NCI-H774 (cell line): ENCODE measurements at places on chromosomes 7 and 10.

DNA sequence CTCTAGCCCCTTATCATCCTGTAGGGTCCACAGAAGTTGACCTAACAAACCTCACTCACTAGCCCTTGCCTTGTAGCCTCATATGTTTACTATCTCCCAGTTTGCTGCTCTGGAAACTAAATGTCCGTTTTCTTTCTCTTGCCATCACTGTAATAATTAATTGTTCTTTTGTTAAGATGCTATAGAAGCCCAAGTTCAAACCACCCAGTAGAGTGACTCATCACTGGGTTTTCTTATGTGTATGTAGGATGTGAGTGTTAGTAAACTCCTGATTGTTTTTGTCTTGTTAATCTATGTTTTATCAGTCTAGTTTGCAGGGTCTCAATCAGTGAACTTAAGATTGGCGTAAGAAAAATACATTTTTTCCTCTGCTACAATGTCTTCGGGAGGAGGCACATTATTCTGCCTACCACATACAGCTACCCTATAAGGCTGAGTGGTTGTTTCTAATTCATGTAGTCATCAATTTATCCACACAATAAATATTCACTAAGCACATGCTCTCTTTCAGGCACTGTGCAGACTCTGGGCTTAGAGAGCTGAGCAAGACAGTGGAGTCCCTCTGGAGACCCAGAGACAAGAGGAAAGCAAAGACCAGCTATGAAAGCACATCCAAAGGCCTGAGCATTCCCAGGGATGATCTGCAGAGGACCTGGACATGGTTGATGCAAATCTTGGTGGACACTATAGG lies 474.1 kb upstream of the AKR1E2 start:
- DNase-seq = no peak

DNA sequence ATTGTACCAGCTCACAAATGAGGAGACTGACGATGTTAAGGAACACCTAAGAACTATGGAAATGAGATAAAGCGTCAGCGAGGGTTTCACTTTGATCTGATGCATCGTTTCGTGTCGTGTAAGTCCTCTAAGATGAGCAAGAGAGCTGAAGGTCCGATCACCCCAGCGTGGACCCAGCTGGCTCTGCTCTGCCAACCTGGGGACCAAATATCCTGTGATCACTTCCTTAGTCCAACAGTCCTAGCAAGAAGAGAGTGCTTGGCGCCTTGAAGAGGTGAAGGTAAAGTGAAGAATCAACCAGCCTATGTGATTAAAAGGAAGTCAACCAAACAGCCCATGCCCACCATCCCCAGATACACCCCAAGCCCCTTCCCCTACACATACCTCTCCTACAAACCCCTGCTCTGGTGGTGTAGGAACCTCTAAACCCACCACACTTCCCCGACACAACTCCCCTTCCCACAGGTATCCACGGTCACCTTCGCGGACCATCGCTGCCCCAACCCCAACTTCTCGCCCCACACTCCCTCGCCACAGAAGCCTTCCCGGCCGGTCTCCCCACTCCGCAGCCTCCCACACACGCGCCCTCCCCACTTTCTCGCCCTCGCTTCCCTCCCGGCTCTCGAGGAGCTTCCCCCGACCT lies 722 bp downstream of the UPF2 start:
- no peak for DNase-seq

- no peak for DNase-seq
Observed at GRCh38 chr7:105587909-105588635, 6.8 kb upstream of the EFCAB10 start.

- no peak for DNase-seq
Observed at GRCh38 chr7:122438006-122438405, 133.5 kb upstream of the FEZF1 start.

- no peak for DNase-seq
Observed at GRCh38 chr10:66862687-66863258, 63.1 kb upstream of the LRRTM3 start.

DNA sequence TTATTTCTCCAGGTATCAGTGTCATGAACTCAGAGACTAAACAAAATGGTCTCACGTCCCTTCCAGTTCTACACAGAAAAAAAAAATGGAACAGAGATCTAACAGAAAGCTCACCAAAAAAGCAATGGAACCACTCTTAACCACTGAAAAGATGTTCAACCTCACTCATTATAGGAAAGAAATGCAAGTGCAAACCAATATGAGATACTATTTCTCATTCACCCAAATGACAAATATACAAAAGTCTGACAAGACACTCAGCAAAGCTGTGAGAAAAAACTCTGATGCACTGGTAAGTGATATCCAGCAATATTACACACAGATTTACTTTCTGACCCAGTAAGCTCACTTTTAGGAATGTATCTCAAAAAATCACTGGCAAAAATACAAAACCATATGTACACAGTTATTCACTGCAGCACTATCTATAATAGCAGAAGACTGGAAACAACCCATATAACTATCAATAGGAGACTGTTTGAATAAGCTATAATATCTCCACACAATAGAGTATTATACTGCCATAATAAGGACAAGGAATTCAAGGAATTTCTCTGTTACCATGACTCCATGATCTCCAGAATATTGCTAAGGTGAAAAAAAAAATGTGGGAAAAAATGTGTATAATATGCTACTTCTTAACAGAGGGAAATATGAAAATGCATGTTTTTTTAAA lies 36.6 kb downstream of the ABI1 start:
- no peak for DNase-seq

DNA sequence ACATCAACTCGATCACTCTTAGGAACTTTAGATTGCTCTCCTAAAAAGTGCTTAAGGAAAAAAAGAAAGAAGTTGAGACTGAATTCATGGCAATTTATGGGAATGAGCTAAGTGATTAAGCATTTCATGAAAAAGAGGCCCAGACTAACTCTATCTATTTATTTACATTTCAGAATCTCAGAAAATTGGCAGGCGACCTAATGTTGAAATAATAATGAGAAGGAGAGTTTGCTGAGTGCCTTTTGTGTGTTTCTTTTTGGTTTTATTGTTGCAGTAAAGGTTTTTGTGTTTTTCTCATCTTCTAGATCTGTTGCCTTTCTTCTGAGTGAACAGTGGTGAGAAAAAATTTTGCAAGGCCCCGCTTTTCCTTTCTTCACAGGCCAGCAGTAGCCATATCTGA lies 3.8 kb downstream of the GRK5 start:
- DNase-seq = no peak

- DNase-seq = no peak
Observed at GRCh38 chr10:369684-370448, 234.6 kb downstream of the ZMYND11 start.

GRCh38 chr7:118006979-118007378 lies 133.7 kb upstream of the CTTNBP2 start:
- DNase-seq = no peak

- no peak for DNase-seq
Observed at GRCh38 chr10:124627866-124628675, 116.1 kb downstream of the FAM53B start.

GRCh38 chr7:151859111-151859947 lies 17.6 kb downstream of the PRKAG2 start:
- DNase-seq = no peak

DNA sequence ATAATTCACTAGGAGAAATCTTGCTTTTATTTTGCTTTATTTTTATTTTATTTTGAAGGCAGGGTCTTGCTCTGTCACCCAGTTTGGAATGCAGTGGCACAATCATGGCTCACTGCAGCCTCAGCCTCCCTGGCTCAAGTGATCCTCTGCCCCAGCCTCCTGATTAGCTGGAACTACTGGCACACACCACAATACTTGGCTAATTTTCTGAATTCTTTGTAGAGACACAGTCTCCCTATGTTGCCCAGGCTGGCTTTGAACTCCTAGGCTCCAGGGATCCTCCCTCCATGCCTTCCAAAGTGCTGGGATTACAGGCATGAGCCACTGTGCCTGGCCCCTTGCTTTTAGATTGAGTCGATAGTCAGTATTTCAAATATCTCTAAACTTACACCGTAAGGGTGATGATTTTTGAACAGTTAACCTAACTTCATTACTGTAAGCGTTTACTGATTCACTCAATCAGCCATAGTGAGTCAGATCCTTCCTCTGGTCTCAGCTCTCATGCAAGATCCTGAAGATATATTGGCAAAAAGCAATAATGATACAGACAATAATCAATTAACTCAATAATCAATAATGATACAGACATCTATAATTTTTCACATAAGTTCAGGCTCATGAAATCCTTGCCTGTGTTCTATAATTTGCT lies 239.5 kb downstream of the KIAA1217 start:
- DNase-seq = no peak

- DNase-seq = no peak
Observed at GRCh38 chr7:98913612-98914011, 35.3 kb downstream of the TRRAP start.
